Activated T-helper 1 cell treated with anti-CD3 and anti-CD28 coated beads, Interleukin-2, amount 50 U/mL, for 16 hours (primary cell): ENCODE measurements at places on chromosomes 3 and 15.

DNA sequence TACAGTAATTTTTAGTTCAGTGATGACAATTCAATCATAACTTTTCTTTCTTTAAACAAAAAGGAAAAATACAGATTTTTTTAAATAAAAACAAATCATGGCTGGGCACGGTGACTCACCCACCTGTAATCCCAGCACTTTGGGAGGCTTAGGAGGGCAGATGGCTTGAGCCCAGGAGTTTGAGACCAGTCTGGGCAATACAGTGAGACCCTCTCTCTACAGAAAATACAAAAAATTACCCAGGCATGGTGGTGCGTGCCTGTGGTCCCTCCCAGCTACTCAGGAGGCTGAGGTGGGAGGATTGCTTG is 25.6 kb upstream of the ATG7 start:
- DNase-seq: no peak

DNA sequence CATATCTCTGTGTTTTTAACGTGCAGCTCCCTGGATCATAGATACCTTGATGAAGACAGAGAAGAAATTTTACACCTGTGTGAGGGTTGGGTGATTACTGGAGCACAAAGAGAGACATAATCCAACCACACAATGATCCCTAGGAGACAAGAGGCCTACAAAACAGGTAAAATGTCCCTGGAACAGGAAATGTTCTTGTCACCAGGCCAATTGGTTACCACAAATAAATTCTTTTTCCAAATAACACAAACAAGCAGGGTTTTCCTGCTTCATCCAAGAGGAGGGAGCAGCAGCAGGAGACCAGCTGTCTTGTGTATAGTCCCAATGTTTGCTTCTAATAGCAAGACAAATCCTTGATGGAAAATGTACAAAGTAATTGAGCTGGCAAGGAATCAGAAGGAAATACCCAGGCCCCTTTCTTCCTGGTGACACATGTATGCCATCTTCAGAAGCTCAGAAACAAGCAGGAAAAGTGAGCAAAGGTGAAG is 1.4 kb downstream of the MGLL start:
- no peak for DNase-seq

DNA sequence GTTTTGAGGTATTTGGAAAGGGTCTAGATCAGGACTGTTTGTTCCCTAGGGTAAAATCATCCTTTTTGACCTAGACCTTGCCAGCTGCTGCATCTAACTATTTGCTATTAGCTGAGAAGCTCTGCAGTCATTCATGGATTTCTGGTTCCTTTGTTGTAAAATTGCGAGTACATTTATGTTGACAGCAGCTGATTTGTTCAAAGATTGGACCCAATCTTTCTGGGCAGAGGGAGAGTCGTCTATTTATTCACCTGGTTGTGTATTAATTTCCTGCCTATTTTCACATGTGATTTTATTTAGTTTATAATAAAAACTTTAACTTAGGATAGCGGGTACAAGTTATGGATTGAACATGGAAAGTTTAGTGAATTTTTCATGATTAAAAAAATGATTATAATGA is 236.3 kb downstream of the CNTN4 start:
- DNase-seq: no peak

DNA sequence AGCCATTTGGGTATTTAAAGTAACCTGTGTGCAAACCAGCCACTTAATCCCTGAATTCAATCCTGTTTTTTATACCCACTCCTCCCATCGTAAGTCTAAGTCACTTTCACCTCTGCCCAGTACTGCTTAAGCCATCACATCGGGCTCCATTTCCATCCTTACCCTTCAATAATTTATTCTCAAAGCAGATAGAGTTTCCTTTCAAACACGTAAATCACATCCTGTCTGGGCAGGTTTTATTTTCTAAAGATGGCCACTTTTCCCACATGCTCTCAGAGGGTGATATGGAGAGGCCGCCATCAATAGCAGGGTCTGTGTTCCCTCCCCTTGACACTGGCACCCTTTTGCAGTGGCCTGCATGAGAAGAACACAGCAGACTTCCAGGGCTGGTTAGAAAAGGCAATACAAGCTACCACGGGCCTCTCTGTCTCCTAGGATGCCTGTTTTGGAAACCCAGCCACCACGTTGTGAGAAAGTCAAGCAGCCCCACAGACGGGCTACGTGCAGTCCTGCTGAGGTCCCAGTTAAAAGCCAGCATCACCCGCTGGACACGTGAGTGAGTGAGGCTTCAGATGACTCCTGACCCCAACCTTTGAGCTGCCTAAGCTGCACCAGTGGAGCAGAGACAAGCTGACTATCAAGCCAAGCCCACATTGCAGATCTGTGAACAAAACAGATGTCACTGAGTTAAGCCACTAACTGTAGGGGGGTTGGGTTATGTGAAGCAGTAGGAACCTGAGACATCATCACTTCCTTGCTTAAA is 241.8 kb upstream of the SLCO3A1 start:
- DNase-seq: no peak

DNA sequence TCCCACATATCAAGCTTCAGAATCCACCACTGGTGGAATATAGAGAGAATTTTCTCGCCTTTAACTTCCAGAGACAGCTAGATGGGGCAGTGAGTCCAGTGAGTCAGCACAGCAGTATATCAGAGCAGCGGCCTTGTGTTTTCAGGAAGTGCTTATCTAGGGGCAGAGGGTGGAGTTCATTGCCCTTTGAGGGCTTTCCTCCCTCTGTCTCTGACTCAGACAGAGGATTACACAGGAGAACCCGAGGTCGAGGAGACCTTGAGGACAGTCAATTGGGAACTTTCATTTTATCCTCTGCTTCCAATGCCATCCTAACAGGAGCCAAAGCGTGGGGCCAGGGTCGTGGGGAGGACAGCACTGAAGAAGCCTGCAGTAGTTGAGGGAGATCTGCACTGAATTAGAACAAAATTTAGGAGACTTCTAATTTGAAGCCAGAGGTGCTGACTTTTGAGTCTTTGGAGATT is 109.6 kb upstream of the UMPS start:
- no peak for DNase-seq

- DNase-seq: no peak
Measured at GRCh38 chr15:83732196-83732595, 78.3 kb downstream of the ADAMTSL3 start.

DNA sequence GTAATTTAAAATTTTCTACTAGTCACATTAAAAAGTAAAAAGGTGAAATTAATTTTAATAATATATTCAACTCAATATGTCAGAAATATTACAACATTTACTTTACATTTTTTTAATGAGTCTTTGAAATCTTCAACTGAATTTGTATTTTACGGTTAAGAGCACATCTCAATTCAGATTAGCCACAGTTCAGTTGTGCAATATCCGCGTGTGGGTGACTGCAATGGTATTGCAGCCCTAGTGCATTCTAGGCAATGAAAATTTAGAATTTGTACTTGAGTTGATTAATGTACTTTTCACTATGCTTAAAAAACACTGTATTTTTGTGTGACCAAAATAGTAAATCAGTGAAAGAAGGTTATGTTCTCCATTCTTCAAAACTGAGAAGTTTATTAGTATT is 57.3 kb downstream of the CEP63 start:
- no peak for DNase-seq

- no peak for DNase-seq
Measured at GRCh38 chr15:76146812-76147211, 87.0 kb downstream of the TMEM266 start.

DNA sequence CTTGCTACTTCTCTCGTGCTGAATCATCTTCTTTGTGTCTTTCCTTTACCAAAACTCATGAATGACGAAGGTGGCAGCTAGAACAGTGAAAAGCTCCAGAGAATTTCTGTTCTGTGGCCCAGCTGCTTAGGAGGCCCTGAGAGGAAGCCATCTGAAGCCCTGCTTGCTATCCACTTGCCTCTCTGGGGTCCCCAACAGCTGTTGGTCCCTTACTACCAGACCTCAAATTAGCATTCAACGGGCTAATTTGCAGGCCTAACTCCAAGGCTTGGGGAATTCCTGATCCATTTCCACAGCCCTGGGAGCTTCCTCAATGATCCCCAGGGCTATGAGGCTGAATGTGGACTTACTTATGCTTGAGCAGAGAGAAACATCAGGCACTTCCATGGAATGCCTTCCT is 37.5 kb upstream of the FSTL1 start:
- no peak for DNase-seq

DNA sequence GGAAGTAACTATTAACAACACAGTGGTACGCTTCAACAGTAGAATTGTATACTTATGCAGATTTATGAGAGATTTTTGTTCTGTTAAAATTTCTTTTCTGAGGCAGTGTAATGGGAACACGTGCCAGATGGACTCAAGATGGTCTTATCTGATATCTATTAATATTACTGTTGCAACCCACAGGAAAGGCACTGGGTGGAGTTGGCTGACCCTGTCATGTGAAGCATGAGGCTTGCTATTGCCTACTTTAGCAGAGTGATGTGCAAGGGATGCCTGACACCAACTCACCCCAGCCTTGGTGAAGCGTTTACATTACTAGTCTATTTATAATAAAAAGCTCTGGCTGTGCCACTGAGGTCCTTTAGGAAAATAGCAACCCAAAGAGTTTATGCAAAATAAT is 19.8 kb upstream of the ARNT2 start:
- no peak for DNase-seq

DNA sequence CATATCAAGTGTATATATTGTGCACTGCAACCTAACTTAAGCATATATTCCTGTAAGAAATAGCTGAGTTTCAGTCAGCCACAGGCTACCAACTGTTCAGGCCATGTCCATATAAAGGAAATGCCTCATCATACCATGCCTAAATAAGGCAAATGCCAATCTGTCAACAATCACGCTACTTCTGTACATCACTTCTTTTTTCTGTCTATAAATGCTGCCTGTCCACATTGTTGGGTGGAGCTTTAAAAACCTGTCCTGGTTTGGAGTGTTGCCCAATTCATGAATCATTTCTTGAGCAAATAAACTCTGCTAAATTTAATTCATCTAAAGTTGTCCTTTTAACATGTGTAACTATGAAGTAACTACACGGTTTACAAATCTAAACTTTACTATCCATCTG is 1091.9 kb downstream of the NSUN3 start:
- DNase-seq: no peak

GRCh38 chr3:136277115-136277514 is 27.0 kb downstream of the PCCB start:
- no peak for DNase-seq

DNA sequence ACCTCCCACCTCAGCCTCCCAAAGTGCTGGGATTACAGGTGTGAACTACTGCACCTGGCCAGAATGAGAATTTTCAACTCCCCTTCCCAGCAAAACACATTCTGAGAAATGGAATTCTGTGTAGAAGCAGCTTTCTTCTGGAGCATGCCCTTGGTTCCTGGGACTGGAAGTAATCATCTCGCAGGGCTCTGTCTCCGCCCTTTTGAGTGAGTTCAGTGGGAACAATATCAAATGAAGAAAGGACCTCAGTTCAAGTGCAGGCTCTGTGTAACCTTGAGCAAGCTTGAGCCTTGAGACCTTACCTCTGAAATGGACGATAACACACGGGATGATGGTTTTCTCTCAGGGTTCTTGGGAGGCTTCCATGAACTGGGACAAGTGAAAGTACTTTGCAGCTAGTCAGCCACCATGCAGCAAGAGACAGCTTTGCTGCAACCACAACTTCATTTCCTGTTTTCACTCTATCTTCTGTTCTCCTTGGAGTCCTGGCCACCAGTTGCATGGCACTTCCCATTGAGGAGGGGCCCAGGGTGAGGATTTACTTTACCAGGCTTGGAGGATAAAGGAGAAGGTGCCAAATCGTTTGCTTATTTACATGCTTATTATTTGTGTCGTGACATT is 35.7 kb upstream of the IGF1R start:
- no peak for DNase-seq

- no peak for DNase-seq
Measured at GRCh38 chr15:36603987-36604386, 24.6 kb downstream of the CDIN1 start.

DNA sequence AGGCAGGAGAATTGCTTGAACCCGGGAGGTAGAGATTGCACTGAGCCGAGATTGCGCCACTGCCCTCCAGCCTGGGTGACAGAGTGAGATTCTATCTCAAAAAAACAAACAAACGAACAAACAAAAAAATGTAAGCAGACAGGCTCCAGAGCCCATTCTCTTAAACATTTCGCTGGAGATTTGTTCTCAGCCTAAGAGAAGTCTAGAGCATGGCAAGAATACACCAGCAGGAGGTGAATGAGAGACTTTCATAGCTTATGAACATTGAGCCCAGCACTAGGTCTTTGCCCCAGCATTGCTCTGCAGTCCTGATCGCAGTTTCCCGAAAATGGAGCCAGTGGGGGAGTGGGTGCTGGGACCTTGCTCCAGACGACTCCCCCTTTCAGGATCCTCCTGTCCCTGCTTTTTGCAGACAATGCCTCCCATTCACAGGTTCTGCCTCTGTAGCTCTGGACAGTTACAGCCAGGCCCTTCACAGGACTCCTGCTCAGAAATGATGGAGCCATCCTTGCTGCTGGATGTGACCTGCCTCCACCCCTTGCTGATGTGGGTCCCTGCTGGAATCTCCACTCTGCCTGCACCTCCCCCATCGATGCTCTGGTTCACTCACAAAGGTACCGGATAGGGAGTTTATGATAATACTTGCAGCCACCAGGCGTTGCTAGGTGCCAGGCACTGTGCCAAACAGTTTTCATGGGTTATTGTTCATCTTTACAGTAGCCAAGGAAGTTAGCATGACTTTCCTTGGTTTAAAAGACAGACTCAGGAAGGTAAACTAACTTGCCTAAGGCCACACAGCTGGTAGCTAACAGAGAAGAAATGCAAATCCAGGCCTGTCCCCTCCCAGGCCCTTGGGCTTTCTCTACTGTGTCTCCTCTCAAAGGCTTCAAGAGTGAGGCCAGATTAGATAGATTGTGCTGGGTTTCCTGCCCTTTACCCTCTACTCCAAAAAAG is 329.7 kb upstream of the TLE3 start:
- DNase-seq: no peak

DNA sequence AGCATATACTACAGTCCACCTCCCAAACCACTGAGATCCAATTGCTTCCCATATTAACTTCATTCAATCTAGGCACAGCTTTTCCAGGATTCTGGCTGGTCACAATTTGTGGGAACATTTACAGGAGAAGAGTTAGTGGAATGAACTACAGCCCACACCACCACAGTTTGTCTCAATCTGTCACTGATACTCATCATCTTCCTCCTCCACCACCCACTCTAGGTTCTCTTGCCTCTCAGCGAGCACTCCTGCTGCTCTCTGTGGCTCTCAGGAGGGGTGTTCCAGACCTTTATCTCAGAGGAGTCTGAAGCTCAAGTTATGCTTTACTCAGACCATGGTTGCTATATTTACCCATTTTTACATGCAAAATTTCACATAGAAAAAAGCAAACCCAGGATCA is 25.9 kb upstream of the PLA2G4D start:
- no peak for DNase-seq

GRCh38 chr15:56468401-56468800 is 3.5 kb upstream of the MNS1 start:
- no peak for DNase-seq

DNA sequence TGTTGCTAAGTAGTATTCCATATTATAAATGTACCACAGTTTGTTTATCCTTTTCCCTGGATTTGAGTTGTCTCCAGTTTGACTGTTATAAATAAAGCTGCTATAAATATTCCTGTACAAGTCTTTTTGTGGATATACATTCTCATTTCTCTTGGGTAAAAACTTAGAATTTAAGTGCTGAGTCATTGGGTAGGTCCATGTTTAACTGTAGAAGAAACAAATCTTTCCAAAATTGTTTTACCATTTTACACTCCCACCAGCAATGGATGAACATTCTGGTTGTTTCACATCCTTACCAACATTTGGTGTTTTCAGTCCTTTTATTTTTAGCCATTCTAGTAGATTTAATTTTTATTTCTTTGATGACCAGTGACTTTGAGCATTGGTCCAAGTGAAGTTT is 74.0 kb upstream of the TNFAIP8L3 start:
- no peak for DNase-seq

- no peak for DNase-seq
Measured at GRCh38 chr3:30226601-30227151, 379.7 kb upstream of the TGFBR2 start.
